ENCODE measurements at places on chromosomes 12 and 14.
A peak's percentile ranks its signal among the peaks of the same experiment; 100 is the strongest.

- DNase-seq: no peak
Measured at GRCh38 chr14:75229661-75230139, 48.9 kb upstream of the FOS start.

DNA sequence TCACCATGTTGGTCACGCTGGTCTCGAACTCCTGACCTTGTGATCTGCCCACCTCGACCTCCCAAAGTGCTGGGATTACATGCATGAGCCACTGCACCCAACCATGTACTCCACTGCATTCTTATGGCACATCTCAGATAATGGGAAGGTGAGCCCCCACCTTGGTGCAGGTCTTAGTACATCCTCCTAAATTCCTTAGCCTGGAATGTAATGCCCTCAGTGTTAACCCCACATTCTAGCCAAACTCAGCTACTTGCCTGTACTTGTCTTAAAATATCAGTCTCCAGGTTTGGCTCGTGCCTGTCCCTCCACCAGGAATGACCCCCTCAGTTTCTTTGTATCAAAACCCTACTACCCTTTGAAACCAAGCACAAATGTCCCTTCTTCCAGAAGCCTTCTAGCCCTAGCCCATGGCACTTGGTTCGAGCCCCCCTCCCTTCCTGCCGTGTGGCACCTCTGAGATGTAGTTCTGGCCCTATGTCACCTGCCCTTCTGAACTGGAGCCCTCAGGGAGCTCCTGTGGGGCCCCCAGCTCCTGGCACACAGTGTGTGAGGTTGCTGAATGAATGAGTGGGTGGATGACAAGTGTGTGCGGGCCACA lies 8.4 kb downstream of the KCNH3 start:
- DNase-seq: no peak

DNA sequence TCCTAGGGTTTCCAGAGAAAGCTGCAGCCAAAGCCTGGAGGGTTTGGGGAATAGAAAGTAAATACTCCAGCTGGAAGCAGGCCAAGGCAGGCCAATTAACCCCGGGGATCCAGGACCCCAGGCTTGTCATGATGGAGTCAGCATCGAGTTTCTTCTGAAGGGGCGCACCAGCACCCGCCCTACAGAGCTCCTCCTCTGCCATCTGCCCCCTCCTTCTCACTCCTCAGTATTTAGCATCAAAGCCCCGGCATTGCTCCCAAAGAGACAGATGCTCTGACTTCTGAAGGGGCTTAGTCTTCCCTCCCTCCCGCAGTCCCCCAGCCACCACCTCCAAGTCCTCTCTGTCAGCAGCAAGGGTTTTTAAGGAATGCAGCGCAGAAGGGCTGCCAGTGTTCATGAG lies 285.1 kb upstream of the NOS1 start:
- DNase-seq: no peak

DNA sequence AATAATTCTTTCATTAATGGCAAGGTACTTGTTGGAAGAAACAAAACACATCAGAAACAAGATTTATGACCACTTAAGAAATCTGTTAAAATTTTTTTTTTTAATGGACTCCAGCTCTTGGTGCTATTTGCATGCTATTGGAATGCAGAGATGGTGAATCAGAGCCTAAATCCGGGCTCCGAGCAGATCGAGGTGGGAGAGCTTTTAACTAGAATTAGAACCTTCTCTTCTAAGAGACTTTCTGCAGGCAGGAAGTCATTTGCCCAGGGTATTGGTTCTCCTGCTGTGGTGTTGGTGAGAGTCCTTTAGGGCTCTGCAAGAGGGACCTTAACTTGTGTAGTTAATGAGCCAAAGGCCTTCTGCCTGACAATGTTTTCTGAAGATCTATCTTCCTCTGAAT lies 419.4 kb downstream of the SNAPC1 start:
- DNase-seq: no peak

DNA sequence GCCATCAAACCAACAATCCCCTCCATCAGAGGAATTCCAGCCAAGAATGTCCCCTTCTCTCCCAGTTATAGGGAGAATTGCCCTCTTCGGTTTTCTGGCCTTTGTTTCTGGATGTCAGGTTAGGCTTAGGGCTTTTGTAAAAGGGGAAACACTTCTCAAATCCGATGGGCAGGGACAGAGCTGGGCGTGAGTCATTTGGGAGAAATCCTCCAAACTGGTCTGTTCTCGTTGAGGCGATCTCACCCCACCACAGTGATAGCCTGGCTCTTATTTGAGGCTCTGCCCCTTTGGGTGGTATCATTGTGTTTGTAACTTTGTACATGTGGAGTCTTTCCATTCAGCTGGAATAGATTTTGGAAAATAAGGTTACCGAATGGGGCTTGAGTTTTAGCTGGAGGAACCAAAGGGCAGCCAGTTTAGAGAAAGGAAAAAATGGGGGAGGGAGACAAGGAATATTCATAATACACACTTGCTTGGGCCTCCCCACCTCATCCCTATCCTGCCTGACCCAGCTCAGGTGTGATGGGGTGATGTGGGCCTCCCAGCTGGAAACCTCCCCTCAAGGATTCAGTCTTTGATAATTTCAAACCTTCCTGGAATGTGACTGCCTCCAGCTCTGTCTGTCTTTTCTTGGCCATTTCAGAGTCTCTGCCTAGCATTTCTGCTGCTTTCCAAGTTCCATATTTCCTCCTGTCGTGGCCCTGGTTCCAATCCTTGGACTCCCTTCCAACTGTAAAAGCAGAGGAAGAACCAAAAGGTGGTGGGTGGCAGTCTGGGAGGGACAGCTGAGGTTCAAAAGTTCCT lies 7.5 kb downstream of the HOXC4 start:
- no peak for DNase-seq

DNA sequence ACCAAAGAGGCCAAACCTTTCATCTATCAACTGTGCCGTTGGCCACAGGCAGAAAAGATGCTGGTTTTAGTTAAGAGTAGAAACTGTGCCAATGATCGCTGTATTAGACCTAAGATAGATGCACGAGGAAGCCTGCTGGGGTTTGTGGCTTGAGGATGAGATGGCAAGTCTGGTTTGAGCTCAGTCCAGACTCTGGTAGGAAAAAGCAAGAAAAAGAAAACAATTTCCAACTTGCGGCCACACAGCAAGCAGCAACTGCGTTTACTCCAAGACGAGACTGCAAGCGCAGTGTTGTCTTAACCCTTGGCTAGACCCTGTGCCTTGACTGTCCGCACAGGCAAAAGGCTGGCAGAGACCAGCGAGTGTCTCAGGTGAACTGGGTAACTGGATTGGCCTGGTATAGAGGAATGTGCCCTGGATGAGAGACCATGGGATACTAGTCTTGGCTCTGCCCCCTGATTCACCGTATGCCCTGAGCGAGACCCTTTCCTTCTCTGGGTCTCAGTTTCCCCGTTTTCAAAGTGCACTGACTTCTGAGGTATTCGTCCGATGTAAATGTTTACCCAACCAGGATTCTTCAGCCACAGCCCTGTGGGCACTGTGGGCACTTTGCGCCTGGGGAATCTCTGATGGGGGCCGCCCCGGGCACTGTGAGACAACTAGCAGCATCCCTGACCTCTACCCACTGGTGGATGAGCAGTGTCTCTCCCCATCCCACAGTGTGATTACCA lies 113.4 kb downstream of the DICER1 start:
- DNase-seq: no peak

GRCh38 chr14:98900798-98901197 lies 371.2 kb downstream of the BCL11B start:
- DNase-seq: no peak

DNA sequence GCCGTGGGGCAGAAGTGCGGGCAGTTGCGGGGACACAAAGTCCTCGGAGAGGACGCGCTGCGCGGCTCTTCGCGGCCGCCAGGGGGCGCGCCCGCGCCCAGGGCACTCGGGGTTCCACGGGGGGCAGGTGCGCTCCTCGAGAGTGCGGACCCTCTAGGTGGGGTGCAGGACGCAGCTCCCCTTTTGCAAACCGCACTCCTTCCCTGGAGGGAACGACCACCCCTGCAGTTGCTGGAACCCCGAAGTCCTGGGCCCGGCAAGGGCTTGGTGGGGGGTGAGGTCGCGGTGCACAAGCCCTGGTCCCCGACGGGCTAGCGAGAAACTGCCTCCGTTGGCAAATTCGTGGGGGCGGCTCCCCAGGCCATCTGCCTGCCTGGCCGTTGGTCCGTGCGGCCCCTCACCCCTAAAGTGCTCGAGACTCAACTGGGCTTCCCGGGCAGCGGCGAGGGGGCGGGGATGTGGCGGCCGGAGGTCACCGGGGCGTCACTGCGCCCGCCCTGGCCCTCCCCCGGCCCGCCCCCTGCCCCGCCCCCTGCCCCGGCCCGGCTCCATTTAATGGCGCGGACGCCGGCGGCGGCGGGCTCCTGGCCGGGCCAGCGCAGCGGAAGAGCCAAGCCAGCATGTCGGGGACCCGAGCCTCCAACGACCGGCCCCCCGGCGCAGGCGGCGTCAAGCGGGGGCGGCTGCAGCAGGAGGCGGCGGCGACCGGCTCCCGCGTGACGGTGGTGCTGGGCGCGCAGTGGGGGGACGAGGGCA lies at the start of gene ADSS1:
Gene ADSS1, plus strand, starts transcription at position 579 of the 756 bp plus-strand sequence. Its CDS starts 42 bp downstream, at position 621.
- peak; percentile 56 for DNase-seq
